H1 (cell line): ENCODE measurements at places on chromosomes 16 and 17. TPM values are rescaled to one million over a fixed set of nuclear protein-coding genes. Genes with fewer than 3 reads are reported as not detected.

- peak; percentile 92 for DNase-seq
Observed at GRCh38 chr17:74354123-74354522, 7.5 kb downstream of the BTBD17 start.

DNA sequence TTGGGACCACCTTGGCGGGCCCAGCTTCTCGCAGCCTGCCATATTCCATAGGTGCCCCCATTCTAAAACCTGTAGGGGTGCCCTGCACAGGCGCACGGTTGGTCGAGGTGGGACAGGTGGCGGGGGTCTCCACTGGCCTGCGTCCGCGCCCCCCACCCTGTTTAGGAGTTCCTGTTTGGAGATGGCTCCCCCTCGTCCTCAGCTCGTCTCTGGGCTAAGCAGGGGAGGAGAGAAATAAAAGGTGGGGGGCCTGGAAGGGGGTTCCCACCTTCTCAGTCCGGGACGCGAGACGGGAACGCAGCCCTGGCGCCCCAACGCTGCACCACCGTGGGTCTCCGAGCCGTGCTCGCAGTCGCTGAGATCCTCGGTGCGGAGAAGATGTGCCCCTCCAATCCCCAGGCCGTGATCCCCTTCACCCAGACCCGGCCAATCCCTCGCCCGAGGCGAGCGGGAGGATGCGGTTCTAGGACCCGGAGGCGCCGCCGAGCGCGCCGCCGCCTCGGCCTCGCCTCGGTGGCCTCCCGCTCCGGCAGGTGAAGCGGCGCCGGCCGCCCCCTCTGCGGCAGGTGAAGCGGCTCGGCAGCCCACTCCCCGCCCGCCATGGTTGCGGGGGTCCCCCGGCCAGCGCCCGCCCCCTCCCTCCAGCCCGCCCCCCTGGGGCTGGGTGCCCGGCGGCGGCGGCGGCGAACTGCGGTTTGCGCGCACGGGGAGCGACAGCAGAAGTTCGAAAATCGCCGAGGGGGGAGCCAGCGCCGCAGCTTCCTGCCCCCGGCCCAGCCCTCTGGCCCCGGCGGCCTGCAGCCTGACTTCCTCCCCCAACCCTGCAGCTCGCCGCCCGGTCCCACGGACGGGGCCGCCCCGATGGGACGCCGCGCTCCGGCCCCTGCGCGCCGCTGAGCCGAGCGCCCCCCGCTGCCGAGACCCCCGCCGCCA, at the start of gene FMNL1:
TSS of gene FMNL1 (plus strand) at position 805 of the 933 bp plus-strand sequence. CDS start 240 bp downstream, outside the sequence.
- DNase-seq = peak; percentile 77

DNA sequence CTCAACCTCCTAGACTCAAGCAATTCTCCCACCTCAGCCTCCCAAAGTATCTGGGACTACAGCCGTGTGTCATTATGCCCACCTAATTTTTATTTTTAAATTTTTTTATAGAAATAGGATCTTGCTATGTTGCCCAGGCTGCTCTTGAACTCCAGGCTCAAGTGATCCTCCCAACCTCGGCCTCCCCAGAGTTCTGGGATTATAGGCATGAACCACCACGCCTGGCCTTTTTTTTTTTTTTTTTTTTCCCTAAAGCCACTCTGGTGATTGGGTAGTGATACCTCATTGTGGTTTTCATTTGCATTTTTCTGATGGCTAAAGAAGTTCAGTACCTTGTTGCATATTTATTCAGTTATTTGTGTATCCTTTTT, 1.2 kb upstream of the CDR2L start:
- no peak for DNase-seq

DNA sequence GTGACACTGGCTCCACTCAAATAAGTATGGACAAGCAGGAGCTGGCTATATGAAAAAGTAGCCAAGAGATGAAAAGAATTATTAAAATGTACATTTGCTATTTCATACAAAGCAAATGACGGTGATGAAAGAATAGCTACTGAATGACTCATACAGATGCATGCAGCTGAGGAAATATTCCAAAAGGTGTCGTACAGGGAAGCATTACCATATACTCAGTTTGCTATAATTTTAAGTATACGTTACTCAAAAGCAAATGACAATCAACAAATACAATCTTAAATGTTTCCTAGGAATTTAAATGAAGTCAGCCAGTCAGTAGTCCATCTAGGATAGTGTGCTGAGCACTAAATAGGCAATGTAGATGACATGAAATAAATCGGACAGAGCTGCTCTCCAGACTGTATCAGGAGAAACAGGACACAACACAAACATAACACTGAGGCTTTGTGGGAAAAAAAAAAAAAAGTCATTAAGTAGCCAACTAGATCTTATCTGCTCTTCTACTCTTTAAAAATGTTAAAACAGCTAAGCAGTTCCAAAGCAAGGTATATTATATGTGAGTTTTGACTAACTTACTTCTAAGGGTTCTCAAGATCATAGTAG, 65.0 kb downstream of the NCOR1 start:
- DNase-seq = no peak

- DNase-seq = no peak
Observed at GRCh38 chr17:61406971-61407911, 7.6 kb downstream of the TBX2 start.

DNA sequence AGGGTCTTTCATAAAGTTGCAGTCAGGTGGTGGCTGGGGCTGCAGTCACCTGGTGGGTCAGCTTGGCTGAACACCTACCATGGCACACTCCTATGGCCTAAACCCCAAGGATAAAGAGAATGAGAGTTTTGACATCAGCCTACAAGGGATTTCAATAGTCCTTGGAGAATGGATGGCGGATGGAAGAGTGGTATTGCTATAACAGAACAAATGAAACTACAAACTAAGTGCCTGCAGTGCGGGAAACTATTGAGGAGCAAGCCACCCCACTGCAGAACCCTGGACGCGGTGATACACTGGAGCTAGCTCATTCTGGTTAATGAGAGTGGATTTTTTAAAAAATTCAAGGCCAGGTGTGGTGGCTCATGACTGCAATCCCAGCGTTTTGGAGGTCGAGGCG, 3.0 kb upstream of the PRPSAP2 start:
- no peak for DNase-seq

- no peak for DNase-seq
Observed at GRCh38 chr16:20897253-20897897, 2.8 kb downstream of the DCUN1D3 start.

DNA sequence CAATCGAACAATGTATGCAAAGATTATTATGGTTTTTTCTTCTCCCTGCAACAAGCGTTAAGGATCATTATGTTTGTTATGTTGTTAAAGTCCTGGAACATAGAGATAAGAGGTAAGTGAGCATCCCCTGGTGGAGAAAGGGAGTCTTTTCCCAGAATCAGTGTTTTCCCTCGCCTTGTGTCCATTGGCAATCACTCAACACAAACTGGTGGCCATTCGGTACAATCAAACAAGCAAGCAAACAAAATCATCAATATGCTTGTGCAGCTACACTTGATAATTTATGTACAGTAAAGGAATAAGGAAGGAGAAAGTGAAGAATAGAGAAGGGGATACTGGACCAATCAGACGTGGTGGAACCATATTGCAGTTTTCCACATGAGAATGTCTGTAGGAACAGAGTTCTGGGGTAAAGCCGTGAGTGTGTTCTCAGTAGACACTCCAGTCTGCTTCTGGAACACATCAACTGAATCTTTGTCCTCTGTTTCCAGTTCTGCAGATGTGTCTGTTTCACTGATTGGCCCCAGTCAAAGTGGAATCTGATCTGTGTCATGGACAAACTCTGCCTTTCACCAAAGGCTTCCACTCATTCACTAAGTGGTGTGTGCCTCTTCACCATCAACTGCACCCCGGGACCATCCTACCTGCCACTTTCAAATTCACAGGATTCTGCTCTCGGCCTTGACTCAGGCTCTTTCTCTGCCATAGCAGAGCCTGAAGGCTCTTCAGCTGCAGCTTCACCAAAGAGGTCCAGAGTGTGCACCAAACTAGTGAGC, 169.5 kb downstream of the AHSP start:
- DNase-seq = no peak

- no peak for DNase-seq
Observed at GRCh38 chr17:59284317-59284716, 47.1 kb upstream of the YPEL2 start.

- no peak for DNase-seq
Observed at GRCh38 chr16:68298907-68299561, 11.7 kb downstream of the SLC7A6OS start.

GRCh38 chr17:4045487-4045886, 81.2 kb upstream of the ATP2A3 start:
- no peak for DNase-seq

- no peak for DNase-seq
Observed at GRCh38 chr16:81675662-81676061, 103.4 kb upstream of the PLCG2 start.

GRCh38 chr17:45284176-45285140, 22.6 kb upstream of the SPATA32 start:
- peak; percentile 67 for DNase-seq

DNA sequence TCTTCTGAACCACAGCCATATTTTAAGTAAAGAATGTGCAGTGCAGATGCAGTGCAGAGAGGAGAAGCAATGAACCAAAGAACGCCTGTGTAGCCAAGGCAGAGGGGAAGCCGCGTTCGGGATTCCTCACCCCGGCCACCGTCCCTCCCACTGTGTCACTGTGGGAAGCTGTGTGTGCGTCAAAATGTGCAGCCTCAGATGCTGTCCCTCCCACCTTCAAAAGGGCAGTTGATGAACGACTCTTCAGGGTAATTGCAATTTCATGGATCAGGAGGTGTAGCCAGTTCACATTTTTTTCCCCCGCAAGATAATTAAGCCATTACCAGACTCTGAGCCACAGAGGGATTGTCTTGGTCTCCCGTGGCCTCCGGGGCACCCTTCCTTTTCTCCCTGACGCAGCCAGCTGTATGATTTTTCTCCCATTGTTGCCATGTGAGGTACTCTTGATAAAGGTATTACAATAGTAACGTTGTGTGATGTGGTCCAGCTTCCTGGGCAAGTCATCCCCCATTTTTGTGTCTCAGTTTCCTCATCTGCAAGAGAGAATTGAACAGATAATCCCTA, 190.0 kb downstream of the FOXL1 start:
- DNase-seq = no peak

- DNase-seq = no peak
Observed at GRCh38 chr17:39118674-39119419, 32.6 kb downstream of the PLXDC1 start.

GRCh38 chr16:82010649-82011048, 621 bp downstream of the SDR42E1 start:
- no peak for DNase-seq

The CIAO3 gene
- 20.4 and 21.0 TPM in 2 replicates for total RNA-seq

The KRTAP3-1 gene
- total RNA-seq = not detected in 2 replicates

The SYNGR3 gene
- 36.2 and 38.8 TPM in 2 replicates for total RNA-seq

The HS3ST3A1 gene
- total RNA-seq = 5.4 and 6.6 TPM in 2 replicates

The UBALD2 gene
- total RNA-seq = 22.6 and 25.6 TPM in 2 replicates

The GALK1 gene
- 31.0 and 34.1 TPM in 2 replicates for total RNA-seq

The TP53TG3B gene
- total RNA-seq = not detected in 2 replicates
